ENCODE measurements at places on chromosomes 7 and 10.

- DNase-seq: no peak
Observed at GRCh38 chr10:125130260-125130659, 30.1 kb downstream of the CTBP2 start.

DNA sequence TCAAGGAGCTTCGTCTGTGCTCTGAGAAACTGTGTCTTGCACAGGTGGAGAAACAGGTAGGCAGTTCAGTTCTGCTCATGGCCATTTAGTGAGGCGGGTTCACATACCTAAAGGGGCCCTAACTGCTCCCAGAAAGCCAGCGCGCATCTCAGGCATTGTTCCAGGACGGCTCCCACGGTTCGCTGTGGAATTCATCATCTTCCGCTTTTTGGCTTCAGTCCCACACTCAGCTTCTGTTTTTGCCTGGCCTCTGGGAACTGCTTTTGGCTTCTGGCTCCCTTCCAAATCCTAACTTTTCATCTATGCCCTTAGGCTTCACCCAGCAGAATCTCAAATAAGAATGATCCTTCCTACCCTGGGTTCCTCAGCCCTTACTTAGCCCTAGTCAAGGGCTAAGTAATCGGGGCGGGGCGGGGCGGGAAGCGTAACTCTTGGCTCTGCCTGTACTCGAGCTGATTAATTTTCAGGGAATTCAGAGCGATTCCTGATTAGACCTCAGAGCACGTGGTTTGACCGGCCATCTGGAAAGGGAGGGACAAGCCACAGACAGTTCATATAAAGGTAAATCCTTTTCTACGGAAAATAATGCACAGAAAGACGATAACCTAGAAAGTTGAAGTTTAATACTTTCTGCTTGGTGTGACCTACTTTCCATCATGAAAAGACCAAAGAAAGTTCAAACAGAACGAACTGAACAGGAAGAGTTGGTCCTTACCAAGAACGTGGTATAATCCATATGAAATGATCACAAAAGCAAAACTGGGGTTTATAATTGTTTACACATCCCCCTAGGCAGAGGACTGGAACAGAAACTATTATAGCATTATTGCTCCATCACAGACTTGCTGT is 105.7 kb downstream of the ST8SIA6 start:
- DNase-seq: peak; percentile 59

GRCh38 chr10:45374350-45375052 is 485 bp downstream of the ALOX5 start:
- DNase-seq: no peak

- DNase-seq: no peak
Observed at GRCh38 chr10:12484941-12485805, 135.8 kb downstream of the CAMK1D start.

GRCh38 chr10:96978621-96979154 is 146.6 kb downstream of the LCOR start:
- no peak for DNase-seq

DNA sequence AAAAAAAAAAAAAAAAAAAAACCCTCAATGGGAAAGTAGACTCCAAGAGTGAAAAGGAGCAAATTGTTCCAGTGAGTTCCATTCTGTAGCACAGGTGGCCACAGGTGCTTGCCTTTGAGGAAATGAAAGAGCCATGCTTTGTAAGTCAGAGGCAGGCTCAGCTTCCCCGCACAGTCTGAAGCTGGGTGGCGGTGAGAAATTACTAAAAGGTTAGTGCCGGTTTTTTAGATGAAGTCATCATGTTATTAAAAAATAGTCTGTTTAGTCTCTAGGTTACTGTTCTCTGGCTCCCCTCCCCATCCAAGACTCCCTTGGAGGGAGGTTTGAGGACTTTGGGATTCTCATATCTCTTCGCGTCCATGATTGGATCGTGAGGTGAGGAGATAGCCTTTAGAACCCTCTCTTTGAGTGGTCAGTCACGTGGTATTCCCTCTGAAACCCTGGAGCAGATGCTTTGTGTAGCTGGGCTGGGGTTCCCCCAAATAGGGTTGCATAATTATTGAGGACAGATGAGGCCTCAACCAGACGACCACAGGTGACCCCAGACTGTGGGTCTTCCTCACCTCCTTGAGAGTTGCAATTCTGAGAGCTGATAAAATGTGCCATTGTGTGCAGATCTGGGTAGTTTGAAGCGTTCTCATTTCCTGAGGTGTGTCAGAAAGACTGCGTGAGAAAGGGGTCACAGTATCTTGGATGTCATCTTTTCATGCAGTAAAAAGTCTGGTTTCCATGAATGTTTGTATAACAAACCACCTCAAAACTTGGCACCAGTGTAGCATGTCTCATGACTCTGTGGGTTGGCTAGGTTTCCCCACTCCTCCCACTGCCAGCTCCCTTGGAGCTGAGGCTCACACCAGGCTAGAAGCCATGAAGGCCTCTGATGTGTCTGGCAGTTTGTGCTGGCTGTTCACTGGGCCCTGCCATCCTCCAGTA is 27.1 kb downstream of the OGDH start:
- DNase-seq: peak; percentile 47

DNA sequence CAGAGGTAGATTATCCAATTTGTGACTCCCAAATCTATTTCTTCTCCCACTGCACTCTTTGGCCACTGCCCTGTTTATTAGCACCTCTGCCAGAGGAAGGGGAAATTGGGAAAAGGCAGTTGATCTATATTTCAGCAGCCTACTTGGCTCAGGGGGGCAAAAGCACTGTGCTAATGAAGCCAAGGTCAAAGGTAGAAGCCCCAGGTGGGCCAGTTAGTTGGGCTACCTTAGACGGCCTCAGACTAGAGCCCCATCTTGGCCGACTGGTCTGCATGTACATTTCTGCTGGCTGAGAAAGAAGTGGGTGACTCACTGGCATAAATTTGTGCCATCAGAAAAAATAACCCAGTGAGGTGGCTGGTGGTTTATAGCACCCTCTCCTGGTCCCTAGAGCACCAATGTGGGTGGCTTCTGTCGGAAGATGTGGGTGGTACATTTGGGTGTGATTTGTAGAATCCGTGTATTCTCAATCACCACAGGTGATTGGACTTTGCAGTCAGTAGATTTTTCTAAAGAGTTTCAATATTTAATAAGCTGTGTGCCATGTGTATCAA is 293.3 kb upstream of the MKI67 start:
- no peak for DNase-seq

DNA sequence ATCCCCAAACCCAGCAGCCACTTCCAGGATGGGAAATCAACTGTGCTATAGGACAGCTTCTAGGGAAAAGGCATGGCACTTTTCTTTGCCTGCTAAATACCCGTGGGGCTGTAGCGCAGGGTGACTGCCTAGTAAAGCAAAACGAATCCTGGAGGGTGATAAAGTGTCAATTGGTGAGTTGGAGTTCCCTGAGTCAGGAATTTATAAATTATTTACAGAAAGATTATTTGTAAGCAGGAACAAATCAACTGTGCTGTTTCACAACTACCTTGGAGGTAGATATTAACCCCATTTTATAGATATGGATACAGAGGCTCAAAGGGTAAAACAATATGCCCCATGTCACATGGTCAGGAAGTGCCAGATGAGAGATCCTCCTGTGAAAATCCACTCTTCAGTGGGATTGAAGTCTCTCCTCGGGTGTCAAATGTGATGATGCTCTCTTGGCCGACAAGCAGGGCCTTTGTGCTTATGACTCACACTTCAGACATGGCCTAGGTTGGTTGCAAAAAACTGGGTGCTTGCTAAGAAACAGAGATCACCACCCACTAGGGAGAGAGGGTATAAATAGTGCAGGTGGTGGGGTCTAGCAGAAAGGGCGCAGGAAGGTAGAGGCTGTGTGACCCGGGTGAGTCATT is 383.2 kb upstream of the ZMIZ1 start:
- no peak for DNase-seq

DNA sequence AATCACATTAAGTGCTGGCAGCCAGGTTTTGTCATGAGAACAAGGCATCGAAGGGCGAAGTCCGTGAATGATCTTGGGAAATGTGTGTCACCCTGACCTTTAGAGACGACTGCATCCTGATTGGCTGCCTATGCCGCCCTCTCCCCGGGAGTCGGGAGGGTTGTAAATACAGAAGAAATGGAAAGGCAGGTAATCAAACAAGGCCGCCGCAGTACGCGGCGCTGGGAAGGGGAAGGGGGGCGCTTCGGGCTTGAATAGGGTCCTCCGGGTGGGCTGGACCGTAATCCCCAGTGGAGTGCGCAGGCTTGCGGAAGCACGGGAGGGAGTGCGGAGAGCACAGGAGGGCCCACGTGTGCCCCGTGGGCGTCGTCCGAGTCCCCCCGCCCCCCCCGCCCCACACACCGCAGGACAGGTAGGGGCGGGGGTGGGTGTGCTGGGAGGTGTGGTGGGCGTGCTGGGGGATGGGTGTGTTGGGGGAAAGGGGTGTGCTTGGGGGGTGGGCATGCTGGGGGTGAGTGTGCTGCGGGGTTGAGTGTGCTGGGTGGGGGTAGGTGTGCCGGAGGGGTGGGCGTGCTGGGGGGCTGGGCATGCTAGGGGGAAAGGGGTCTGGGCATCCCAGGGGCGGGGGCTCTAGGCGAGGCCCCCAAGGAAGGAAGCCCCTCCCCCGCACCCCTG is 169.4 kb downstream of the ARHGAP12 start:
- no peak for DNase-seq

DNA sequence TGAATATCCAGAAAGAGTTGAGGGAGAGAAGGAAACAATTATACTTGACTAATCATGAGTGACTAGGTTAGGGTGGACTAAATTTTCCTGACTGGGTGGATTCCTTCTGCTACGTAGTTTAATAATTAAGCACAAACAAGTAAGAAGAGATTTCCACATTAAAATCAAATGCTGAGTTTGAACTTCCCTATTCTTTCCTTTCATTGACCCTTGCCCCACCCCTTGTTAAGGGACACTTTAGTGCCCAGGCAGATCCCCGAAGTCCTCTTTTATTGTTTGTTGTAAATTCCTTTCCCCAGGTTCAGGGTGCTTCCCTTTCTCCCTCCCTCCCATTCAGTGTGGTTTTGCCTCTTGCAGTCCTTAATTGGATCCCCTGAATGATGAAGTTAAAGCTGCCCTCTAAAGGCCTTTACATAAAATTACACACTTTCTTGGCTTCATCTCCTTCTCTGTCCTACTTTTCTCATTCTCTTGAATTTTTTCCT is 8.8 kb upstream of the SPAM1 start:
- DNase-seq: peak; percentile 0

DNA sequence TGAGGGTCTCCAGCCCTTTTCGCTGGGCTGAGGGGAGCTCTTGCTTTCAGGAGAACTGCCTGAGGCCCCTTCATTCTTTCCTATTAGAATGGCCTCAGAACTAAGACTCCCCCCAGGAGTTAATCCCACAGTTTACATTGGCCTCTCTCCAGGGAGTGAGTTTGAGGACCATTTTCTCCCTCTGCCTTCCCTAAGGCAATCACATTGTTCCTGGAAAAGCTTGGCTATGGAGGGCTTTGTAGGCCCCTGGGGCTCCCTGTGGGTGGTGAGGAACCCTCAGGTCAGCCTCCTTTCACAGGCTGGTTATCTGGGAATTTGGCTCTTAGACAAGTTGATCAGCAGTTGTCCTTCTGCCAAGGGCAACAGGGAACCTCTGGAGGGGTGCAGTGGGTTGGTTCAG is 343.7 kb downstream of the RPS24 start:
- no peak for DNase-seq

- no peak for DNase-seq
Observed at GRCh38 chr7:157527686-157528085, 190.9 kb downstream of the DNAJB6 start.

- DNase-seq: peak; percentile 40
Observed at GRCh38 chr10:31321396-31321941, 2.5 kb downstream of the ZEB1 start.

DNA sequence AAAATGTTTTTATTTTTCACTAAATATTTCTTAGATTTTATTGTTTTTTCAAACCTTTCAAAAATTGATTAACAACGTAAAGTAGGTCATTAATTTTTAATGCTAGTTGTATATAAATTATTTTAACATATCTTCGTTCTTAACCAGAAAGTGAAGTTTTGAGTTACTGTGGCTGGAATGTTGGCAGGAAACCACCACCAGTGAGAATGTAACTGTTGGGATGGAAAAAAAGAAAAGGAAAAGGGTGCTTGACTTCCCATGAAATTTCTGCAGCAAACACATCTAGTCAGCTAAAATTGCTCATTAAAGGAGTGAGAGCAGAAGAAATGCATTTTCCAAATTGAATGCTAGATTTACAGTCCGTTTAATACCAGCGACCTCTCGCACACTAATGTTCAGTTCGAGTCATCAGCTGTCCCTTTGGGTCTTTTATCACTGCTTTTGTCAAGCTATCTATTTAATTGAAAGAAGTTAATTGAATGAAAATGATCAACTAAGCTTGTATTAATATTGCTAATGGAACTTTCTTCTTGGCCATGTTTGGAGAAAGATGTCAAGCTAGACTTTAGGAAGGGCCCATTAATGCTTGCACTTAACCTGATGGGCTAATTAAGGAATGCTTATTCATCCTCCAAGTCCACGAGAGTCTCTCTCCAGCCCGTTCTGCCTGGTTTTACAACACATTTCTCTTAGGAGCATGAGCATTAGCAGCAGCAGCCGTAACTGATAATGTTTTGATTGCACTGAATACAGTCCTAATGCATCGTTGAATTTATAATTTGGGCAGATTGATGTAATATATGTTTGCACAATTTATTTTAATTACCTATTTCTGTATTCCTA is 70.1 kb downstream of the UBE3C start:
- DNase-seq: no peak

- no peak for DNase-seq
Observed at GRCh38 chr7:84394219-84394618, 199.6 kb upstream of the SEMA3A start.
